WTC11 (cell line): ENCODE measurements at places on chromosomes 2 and 18.

GRCh38 chr18:54956506-54956905 is 2.8 kb downstream of the CCDC68 start:
- no peak for DNase-seq

GRCh38 chr2:72014831-72015230 is 132.8 kb downstream of the CYP26B1 start:
- no peak for DNase-seq

- DNase-seq: no peak
Observed at GRCh38 chr18:34084635-34085034, 140.1 kb downstream of the NOL4 start.

GRCh38 chr18:40356168-40356567 is 1598.9 kb upstream of the PIK3C3 start:
- no peak for DNase-seq
